ENCODE measurements at places on chromosomes 13 and 19.
A peak's percentile ranks its signal among the peaks of the same experiment; 100 is the strongest.

GRCh38 chr19:58182577-58182988 lies 278 bp upstream of the ZNF274 start:
- peak; percentile 68 for DNase-seq

GRCh38 chr19:3045191-3045590 lies 16.1 kb upstream of the TLE2 start:
- no peak for DNase-seq

DNA sequence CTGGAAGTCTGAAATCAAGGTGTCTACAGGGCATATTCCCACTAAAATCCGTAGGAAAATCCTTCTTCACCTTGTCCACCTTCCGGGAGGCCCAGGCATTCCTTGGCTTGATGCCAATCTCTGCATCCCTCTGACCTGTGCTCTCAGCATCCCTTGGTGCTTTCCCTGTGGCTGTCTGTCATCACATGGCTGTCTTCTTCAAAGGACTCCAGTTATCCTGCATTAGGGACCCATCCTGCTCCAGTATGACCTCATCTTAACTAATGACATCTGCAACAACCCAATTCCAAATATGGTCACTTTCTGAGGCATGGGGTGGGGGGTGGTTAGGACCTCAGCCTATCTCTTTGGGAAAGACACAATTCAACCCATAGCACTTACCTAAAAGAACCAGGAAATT lies 423.8 kb downstream of the IRS2 start:
- no peak for DNase-seq

DNA sequence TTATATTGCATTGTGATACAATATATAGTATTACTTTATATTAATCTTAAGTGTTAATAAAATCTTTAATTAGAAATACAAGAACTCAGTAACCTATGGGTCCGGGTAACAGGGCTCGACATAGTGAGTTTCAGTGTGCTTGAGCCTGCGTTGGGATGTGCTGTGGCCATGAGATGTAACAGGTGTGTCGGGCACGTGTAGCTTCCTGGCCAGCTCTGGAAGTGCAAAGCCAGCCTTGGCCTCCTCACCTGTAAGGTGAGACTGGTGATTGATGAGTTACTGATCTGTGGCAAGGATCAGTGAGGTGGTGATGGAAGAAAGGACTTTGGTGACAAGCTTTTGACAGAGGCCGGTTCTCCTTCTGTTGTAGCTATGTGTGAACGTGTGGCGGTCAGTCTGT lies 19.2 kb downstream of the ATP4B start:
- DNase-seq = no peak

- no peak for DNase-seq
Measured at GRCh38 chr19:10268071-10268470, 2.8 kb upstream of the ICAM1 start.
